ENCODE measurements at places on chromosomes 1 and 21.

DNA sequence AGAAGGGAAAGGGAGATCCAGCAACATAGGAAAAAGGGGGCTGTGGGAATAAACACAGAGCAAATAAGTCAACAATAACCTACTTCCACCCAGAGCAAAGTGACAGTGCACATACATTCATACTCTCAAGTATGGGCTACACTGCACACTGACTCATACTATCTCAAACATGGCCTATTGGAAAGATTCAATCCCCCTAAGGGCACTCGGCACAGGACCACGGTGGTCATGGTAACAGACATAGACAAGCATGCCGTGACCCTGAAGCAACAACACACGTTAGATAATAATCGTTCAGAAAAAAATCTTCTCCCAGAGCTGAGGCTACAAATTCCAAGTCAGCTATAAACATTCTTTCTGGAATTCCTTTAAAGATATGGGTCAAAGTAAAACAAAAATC is 16.8 kb upstream of the JAK1 start:
- no peak for DNase-seq

DNA sequence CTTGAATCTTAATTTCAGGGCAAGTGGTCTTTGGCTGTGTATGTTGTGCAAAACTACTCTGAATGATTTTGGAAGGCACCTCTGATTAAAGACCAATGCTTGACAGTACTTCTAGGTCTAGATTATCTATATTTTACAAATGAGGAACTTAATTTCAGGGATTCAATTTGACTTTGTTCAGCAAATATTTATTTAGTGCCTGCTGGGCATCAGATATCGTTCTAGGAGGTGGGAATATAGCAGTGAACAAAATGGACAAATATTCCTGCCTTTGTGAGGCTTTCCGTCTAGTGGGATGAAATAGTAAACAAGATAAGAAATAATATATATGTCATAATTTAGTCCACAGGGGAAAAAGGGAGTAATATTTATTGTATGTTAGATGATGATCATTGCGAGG is 4.7 kb downstream of the ZNF326 start:
- no peak for DNase-seq

DNA sequence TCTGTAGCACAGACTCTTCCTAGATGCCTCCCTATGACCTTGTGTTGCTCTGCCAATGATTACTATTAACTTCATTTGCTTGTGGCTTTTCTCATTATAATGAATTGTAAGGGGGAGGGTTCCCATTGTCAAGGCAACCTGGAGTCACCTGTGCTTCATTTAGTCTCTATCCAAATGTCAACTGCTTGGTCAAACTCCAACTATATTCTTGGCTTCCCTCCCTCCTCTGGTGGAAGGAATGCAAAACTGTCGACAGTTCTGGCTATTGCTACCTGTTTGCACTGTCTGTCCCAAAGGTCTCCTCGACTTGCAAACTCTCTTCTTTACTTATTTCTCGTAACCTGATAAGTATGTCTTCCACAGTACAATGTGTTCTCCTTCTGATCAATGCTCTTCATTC is 100.3 kb downstream of the CACNA1E start:
- DNase-seq = no peak

GRCh38 chr1:210407207-210407886 is 78.6 kb downstream of the HHAT start:
- DNase-seq = peak; percentile 37

DNA sequence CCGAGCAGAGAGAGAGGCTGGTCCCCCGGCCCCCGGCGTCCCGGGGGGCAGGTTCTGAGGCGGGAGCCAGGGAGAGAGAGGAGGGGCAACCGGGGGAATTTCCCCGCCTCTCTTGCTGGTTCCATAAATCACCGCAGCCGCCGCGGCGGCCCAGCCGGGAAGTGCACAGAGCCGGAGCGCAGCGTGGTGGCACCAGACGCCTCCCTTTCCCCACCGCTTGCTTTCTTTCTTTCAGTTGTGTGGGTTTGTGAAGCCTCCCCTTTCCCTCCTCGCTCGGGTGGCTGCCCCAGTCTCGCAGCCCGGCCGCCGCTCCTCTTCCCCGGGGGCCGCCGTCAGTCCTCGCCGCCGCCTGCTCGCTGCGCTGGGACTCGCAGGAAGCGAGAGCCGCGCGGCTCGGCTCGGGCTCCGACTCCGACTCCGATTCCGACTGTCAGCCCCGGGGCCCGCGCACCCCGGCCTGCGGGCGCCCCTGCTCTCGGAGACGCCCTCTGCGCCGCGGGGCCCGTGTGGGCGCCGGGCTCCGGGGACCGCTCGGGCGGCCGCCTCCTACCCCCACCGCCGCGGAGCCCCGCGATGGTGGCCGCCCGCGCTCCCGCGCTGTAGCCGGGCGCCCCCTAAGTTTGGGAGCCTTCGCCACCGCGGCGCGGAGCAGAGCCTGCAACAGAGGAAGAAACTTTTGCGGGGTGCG is at the start of gene CACHD1:
Gene CACHD1 (plus strand): TSS at position 153 of the 688 bp plus-strand sequence. CDS start 616 bp downstream, outside the sequence.
- DNase-seq = peak; percentile 62

DNA sequence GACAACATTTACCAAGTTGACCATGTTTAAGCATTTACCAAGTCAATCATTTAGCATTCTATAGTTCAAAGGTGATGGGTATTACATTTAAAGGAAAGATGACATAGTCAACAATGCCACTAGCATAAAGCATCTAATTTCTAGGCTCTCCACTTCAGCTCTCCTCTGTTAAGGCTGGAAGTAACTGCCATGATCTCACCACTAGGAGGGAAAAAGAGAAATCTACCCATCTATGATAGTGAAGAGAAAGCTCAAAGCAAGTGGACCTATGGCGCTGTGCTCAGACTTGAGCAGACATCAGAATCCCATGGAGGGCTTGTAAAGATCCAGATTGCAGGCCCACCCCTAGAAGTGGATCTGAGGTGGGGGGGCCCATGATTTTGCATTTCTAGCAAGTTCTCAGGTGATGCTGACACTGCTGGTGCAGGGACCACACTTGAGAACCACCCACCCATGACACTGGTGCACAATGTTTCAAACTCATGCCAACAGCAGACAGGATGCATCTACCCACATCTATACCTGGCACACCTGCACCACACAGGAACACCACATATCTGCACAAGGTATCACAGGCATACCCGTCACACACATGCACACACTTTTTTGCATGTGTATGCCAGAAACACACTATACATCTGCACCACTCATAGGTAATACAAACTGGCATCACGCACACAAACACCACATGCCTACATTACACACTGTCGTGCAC is 392.9 kb upstream of the RUNX1 start:
- DNase-seq = no peak

- no peak for DNase-seq
Observed at GRCh38 chr1:41356752-41357151, 4.5 kb upstream of the FOXO6 start.

DNA sequence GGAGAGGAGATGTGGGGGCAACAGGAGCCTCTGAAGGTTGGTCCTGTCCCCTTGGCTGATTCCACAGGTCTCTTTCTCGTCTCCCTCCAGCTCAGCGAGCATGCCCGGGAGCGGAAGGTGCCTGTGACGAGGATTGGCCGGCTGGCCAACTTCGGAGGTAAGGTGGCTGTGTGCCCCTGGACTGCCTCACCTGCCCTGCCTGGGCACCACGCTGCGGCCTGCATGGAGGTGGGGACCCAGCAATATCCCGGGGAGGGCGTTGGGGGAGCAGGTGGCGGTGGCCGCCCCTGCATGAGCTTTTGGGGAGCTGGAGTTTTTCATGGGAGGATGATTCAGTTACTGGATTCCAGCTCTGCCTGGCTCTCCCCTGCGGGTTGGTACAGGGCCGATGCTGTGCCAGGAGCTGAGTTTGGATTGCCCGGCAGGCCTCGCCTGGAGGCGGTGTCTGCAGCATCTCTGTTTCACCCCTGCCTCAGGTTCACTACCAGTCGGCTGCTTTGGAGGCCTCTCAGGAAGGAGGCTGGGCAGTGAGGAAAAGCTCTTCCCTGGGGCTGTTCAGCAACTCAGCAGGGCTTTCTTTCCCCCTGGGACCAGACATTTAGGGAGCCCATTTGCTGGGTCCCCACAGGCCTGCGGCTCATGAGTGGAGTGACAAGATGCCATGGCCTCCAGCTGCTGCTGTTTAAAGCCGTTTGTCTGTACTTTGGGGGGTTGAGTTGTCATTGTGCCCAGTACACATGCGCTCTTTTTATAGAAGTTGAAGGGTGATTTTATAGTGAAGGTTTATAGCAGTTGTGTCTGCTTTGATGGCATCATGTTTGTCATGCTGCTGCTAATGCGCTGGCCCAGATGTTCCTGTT is 25.7 kb downstream of the COQ8A start:
- DNase-seq = no peak

GRCh38 chr1:22704440-22705067 is 6.1 kb upstream of the EPHB2 start:
- peak; percentile 45 for DNase-seq

Measured in stimulated activated CD8-positive, alpha-beta memory T cell treated with anti-CD3 and anti-CD28 coated beads, Interleukin-7, amount 100 ng/mL, for 48 hours (primary cell).